ENCODE measurements at places on chromosomes 6 and 20. TPM values are rescaled to one million over a fixed set of nuclear protein-coding genes. Genes with fewer than 3 reads are reported as not detected.

Gene RGS17
- 2.7 TPM for polyA plus RNA-seq

Gene DNPH1
- polyA plus RNA-seq, result 31.7 TPM

DNA sequence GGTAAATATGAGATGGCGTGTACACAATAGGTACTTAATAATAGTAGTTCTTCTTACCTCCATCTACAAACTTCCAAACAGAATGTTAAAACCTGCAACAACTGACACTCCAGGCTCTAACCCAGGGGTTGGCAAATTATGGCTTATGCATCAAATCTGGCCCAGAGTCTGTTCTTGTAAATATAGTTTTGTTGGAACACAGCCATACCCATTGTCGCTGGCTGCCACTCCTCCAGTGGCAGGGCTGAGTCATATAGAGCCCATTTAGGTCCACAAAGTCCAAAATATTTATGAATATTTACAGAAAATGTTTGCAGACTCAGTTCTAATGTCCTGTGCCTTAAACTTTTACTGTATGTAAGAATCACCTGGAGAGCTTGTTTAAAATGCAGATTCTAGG lies 69.9 kb upstream of the BTBD3 start:
- DNase-seq, result no peak

GRCh38 chr6:34200340-34200971 lies 36.2 kb upstream of the HMGA1 start:
- DNase-seq, result no peak

DNA sequence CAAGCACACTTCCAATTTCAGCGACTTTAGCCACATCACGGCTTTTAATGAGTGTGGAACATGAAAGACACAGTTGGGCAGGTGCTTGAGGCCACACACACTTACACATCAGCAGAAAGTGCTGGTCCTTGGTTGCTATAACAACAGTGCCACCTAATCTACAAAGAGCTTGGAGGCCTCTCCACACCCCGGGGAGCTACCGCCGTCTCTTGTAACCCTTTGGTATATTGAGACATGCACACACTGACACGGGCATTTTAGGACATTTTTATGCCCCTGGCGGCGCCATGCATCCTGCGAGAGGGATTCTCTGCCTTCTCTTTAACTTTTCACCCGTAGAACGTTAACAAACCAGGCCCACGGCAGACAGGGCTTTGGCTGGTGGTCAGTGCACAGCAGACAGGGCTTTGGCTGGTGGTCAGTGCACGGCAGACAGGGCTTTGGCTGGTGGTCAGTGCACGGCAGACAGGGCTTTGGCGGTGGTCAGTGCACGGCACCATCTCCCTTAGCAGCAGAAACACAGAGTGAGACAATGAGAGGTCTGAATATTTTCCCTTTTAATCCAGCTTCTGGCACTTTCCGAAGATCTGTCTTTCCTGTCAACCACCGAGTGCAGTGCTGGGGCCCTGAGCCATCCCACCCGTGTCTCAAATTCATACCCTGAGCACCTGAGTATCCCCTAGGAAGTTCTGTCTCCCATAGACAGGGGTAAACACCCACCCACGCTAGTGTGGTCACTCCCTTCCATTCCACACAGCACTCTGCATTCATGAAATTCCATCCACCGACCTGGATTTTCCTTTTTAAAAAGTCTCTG lies 116.6 kb upstream of the RPS6KA2 start:
- DNase-seq, result no peak

Gene MEI4
- polyA plus RNA-seq, result 0.10 TPM

- peak; percentile 92 for DNase-seq
Observed at GRCh38 chr20:645318-646106, 7.5 kb downstream of the SRXN1 start.

GRCh38 chr6:147000545-147001488 lies 203.4 kb upstream of the STXBP5 start:
- DNase-seq, result no peak

GRCh38 chr20:47379433-47380150 lies 23.1 kb upstream of the ZMYND8 start:
- DNase-seq, result no peak

- no peak for DNase-seq
Observed at GRCh38 chr6:37481711-37482605, 17.7 kb downstream of the CCDC167 start.

- no peak for DNase-seq
Observed at GRCh38 chr20:57471496-57472372, 53.2 kb downstream of the CTCFL start.

Gene SLC35D3
- polyA plus RNA-seq, result 1.7 TPM

Gene GLP1R
- 0.80 TPM for polyA plus RNA-seq

Gene CYP21A2
- polyA plus RNA-seq, result 0.93 TPM

DNA sequence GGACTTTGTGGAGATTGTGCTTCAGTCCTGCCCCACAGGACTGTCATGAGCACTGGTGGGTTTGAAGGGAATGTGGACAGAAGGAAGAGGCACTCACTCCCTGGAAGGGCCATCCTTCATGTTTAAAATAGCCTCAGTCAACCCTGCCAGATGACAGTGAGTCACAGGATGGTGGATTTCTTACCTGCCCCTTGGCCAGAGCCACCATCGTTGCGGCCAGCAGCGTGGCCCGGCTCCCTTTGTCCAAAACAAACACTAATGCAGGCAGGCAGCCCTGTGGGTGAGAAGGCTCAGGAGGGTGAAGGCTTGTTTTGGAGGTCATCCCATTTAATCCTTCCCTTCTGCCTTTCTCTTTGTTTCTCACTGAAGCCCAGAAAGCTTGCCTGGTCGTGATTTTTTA lies 422.7 kb downstream of the CD83 start:
- peak; percentile 58 for DNase-seq

GRCh38 chr20:17651760-17652388 lies 30.2 kb downstream of the RRBP1 start:
- peak; percentile 34 for DNase-seq

GRCh38 chr20:64191002-64191401 lies 26.8 kb downstream of the MYT1 start:
- no peak for DNase-seq

Gene RNF39
- 1.4 TPM for polyA plus RNA-seq

- DNase-seq, result peak; percentile 39
Observed at GRCh38 chr6:154319231-154319858, 37.3 kb downstream of the IPCEF1 start.

GRCh38 chr6:161508341-161508740 lies 234.5 kb upstream of the AGPAT4 start:
- DNase-seq, result no peak

- DNase-seq, result no peak
Observed at GRCh38 chr6:148177589-148178233, 164.9 kb upstream of the SASH1 start.

DNA sequence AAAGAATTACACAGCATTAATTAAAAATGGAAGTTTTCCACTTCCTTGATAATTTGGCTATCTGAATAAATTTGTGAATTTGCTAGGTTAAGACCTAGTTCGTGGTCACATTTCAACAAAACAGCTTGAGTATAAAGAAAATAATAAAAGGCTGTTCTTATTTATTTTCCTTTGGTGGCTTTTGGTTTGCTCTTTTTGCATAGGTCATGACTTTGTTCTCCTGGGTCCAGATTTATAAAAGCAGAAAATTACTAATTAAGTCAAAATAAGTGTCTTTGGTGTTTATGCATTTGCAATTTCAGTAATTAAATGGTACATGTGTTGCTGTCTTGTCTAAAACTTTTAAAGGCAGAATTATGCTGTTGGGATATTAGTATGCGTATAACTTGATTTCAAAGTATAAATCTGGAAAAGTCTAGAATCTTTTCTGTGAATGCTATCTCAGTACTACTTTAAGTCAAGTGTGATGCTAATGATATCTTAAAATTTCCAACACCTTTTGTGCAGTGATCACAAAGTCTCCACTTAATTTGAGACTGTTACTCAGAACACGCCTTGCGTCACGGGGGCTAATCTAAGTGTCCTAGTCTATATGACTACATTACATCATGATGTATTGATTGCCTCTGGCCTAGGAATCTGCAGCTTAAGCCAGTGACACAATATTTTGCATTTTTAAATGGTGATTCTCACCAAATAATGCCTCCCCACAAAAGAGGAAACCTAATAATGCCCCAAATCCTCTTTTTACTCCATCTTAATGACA lies 41.0 kb downstream of the GNAS start:
- DNase-seq, result no peak

Gene FUCA2
- polyA plus RNA-seq, result 51.9 TPM

- no peak for DNase-seq
Observed at GRCh38 chr20:31833931-31834521, 11.4 kb downstream of the FOXS1 start.

Measured in left lung (tissue), 14 donors.